ENCODE measurements at places on chromosomes 6 and 20.

DNA sequence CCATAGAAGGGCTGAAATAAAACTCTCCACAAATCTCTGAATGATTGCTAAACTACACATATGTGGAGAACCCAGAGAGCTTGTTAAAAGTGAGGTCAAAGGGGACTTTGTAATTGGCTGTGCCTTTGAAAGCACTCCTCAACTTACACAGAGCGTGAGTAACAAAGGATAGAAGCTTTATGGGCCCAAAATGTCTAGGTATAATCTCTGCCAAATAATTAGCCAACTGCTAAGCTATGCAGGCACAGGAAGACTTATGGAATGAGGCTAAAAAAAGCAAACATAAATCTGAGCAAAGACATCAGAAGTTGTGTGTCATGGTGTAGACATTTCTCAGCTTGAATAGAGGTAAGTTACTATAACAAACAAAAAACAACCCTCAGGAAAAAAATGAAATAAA, 23.3 kb upstream of the UST start:
- no peak for DNase-seq

DNA sequence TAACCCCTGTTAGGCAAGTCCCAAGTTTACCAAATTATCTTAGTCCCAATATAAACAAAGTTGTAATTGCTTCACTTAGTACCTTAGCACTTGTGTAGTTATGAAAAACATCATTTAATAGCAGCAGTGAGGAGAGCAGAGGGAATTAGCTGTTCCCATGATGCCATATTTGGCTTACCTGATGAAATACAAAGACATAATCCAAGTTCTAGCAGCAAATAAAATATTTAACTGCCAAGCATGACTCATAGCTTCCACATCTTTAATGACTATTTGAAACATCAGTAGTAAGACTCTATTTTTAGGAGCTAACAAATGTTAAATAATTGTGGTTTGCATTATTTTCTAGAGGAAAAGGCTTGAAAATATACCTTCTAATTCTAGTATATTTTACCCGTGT, 94.0 kb upstream of the MCHR2 start:
- no peak for DNase-seq

DNA sequence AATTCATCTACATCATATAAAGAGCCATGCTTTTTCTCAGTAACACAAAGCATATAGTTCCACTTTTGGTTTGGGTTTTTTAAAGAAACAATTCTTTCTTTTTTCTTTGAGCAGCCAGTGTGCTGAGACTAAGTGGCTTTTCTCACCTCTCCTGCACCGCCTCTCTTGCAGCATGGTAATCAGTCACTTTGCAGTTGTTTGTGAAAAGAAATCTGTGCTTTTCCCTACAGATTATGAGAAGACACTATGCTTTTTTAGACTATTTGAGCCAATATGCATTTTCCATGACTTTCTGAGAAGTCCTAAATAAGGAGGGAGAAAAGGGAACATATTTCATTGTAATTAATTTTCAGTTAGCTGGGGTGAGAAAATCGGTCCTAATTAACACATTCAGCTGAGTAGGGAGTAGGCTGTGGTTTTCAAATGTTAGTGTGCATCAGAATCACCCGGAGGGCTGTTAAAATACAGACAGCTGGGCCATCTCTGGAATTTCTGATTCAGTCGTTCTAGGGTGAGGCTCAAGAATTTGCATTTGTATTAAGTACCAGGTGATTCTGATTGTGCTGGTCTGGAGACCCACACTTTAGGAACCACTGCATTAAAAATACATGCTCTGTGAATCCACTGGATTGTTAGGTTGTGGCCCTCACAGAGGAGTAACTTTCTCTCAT, 155.2 kb downstream of the TINAG start:
- no peak for DNase-seq

DNA sequence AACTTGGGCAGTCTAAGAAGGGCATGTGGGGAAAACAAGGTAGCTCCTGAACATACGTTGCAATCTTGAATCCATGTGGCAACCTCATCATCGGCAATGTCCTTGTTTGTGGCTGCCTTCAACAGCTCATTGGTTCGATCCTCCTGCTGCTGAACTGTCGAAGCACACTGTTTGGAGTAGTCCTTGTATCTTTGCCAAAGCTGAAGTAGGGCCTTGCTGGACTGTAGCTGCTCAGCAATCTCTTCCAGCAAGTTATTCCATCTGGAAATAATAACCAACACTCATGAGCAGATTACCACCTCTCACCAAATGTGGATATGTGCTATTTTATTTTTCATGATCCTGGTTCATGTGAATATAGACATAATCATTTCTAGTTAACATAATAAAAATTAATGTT, 413.3 kb downstream of the ESR1 start:
- DNase-seq = no peak

- DNase-seq = no peak
Measured at GRCh38 chr6:4802312-4802935, 26.2 kb downstream of the CDYL start.

GRCh38 chr20:58994390-58995159, 12.5 kb downstream of the CTSZ start:
- no peak for DNase-seq

GRCh38 chr6:116572162-116572561, 858 bp downstream of the RWDD1 start:
- no peak for DNase-seq

DNA sequence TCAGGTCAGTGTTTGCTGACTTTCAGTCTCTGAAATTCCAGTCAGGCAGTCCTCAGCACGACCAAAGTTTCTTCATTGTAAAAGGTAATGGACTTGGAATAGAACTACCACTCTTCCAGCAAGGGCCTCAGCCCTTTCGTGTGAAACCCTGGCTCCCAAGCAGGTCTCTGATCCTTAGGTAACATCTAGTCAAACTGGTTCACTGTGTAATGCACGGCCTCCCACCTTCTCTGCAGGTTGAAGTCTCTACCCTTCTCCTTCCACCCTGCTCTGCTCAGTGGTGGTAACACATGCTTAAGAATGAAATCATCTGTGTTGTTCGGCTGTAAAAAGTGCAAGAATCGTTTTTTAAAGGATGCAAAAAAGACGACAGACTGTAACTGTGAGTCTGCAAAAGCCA, 287.2 kb upstream of the POU3F2 start:
- DNase-seq = no peak

- no peak for DNase-seq
Measured at GRCh38 chr6:90471263-90471662, 115.6 kb downstream of the MAP3K7 start.

DNA sequence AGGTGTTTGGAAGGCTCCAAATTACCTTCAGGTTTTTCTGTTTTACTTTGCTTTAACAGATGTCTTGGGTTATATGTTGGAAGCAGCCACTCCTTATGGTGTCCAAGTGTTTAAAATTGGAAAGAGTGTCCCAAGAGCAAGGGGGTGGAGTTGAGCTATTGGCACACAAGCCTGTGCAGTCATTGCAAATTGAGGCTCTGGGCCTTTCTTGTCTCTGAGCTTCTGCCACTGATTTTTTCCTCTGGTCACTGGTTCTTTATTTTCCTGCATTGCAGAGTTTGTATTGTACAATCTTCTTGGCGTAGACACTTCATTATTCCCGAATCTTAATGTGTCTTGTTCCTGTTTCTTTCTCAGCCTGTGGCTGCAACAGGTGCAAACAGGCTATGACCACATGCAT, 598.8 kb downstream of the RNF144B start:
- DNase-seq = no peak

- DNase-seq = no peak
Measured at GRCh38 chr6:161458201-161458951, 184.5 kb upstream of the AGPAT4 start.

- no peak for DNase-seq
Measured at GRCh38 chr20:10984913-10985312, 311.1 kb upstream of the JAG1 start.

GRCh38 chr6:14883921-14884320, 361.9 kb upstream of the JARID2 start:
- no peak for DNase-seq

GRCh38 chr20:36335206-36335870, 29.2 kb downstream of the DLGAP4 start:
- no peak for DNase-seq

DNA sequence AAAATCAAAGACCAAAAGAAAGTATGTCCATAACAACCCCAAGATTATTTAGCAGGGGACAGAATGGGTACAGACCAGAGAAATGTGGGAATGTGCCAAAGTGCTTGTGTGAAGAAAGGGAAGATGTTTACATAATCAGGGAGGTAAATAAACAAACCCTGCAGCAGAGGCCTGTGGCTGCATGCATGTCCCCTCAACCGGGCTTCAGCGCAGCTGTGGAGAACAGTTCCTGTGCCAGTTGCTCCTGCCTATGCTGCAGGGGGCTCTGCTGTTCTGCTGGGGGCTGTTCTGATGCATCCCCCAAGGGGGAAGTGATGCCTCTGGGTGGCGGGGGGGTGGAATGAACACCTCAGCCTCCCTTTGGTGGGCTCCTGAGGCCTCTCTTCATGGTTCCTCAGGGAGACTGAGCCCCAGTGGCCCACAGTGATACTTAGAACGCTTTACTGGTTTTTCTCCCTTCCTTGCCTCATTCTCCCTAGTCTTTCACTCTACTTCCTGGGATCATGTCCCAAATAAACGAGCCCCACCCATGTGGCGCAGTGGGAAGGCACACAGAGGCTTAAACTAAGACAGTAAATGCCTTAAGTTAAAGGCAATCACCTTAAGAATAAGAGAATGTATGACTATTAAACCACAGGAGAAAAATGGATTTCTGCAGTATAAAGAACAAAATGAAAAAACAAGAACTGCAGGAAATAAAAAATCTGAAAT, 23.0 kb downstream of the RAB23 start:
- no peak for DNase-seq

DNA sequence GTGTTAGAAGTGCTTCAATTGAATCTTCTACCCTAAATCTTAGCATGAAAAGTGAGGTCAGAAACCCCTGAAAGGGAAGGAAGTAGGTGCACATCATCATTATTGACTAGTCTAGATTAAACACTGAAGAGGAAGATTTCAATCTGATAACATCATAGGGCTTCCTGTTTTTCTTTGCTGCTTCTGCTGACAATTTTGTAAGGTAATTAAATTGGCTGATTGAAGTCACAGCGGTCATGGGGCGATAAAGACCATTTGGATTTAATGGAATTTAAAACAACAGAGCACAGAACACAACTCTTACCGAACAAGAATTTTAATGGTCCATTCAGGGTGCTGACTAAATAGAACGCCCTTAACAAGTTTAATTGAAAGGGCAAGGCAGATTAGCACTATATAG, 11.3 kb downstream of the GRIK2 start:
- no peak for DNase-seq

- DNase-seq = no peak
Measured at GRCh38 chr6:162940426-162940825, 212.7 kb downstream of the PACRG start.

GRCh38 chr6:139820210-139820609, 445.8 kb upstream of the CITED2 start:
- DNase-seq = no peak

DNA sequence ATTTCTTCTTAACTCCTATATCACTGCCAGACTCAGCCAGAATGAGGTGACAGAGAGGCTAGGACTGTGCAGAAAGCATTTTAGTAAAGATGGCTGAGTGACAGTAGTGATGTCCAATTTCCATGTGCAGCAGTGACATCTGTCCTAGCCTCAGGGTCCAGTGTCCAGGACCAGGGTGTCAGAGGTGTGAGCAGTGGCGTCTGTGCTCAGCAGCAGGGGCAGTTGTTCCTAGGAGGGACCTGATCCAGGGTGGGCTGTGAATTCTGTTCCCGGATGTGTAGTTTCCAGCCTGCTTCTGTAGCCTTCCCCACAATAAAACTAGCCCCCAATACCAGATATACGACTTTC, 6.0 kb downstream of the HLA-B start:
- DNase-seq = no peak

DNA sequence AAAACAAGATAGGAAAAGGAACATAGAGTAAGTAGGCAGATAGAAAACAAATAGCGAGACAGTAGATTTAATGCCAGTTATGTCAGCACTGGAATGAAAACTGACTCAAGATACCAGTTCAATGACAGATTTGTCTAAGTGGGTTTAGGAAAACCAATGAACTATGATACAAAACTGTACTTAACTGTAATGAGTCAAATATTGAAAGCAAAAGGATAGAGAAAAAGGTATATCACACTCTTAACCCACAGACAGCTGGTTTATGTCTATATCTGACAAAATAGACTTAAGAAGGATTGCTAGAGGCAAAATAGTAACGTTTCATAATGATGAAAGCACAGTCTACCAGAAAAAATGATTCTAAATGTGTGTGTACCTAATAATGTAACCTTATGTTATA, 38.2 kb downstream of the ATRN start:
- no peak for DNase-seq
